Nephron progenitor cell (in vitro differentiated cells): ENCODE measurements at places on chromosomes 2 and 18.

- DNase-seq, result no peak
Observed at GRCh38 chr2:184270660-184271059, 327.7 kb upstream of the ZNF804A start.

DNA sequence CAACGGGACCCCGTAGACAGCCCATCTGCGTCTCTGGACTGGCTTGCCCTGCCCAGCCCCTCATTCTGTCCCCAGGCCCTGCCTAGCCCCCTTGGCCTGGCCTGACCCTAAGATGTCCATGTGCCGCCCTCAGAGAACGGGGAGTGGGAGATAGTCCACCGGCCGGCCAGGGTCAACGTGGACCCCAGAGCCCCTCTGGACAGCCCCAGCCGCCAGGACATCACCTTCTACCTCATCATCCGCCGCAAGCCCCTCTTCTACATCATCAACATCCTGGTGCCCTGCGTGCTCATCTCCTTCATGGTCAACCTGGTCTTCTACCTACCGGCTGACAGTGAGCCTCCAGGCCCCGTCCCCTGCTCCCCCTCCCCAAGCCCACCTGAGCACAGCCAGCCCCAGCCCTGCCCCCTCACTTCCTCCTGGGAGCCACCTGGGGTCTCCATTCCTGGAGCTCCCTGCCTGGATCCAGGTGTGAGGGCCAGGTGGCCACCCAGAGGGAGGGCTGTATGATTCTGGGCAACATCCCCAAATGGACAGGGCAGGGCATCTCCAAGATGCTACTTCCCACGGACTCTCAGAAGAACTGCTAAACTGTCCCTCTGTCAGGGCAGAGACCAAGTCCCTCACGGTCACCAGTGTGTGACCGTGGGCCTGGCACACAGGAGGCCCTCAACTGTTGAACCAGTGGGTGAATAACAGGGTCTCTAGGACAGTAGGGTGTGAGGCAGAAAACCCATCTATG lies 4.0 kb downstream of the CHRND start:
- no peak for DNase-seq

DNA sequence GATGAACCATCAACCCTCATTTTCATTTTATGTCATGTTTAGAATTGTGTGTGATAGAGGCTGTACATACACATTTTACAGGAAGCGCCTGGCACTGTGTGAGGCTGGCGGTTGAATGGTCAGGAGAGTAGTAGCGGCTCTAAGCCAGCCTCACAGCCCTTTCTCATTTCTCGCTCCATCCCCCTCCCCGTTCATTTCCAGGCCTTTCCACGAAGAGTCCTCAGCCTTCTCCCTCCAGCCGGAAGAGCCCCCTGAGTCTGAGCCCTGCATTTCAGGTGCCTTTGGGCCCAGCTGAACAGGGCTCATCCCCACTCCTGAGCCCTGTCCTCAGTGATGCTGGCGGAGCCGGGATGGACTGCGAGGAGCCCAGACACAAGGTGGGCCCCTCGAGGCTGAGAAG lies 51.8 kb downstream of the STK25 start:
- DNase-seq, result no peak

DNA sequence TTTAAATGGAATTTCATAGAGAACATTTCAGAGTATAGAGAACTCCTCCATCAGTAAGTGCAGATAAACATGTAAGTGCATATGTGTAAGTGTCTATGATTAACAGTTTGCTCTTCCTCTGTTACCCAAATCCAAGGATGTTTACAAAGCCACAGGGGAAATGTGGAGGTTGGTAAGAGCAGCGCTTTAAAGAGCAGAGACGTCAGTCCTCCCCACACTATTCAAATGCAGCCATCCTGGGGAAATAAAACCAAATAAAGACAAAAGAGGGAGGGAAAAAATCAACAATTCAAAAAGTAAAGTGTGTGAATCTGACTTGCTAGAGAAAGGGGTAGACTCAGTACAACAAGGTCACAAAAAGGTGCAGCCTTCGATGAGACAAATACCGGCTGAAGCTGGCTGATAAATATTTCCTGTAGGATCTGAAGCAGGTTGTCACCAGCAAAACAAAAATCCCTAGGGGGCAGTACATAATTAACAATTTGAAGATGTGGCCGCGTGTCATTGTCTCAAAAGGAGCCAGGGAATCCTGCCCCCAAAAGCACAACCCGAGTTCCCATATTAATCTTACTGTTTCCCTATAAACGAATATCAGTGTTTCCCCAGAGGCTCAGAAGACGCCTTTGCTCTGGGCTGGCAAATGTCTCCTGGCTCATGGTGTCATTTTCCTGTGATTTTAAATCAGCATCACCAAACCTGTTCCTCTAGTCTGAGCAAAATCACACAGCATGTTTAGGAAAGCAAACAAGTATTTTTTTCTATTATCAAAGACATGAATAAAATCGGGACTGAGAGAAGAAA lies 216.5 kb downstream of the CDCA7 start:
- peak; percentile 17 for DNase-seq

- DNase-seq, result no peak
Observed at GRCh38 chr2:200156166-200156835, 150.2 kb upstream of the SPATS2L start.

DNA sequence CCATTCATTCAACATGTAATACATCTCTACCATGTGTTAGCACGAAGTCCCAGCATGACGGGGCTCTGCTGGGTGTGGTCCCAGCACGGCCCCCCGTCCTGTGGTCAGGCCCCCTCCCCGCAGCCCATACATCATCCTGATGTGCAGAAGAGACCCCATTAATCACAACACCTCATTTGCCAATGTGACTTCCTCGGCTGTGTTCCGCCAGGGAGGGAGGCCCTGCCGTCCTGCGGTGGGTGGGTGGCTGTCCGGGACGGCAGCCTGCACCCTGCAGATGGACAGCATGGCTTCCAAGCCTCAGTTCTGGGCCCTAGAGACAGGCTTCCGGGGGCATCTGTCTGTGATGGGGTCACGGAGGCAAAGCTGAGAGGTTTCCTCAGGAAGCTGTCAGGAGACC lies 254.0 kb downstream of the CYP26B1 start:
- no peak for DNase-seq

DNA sequence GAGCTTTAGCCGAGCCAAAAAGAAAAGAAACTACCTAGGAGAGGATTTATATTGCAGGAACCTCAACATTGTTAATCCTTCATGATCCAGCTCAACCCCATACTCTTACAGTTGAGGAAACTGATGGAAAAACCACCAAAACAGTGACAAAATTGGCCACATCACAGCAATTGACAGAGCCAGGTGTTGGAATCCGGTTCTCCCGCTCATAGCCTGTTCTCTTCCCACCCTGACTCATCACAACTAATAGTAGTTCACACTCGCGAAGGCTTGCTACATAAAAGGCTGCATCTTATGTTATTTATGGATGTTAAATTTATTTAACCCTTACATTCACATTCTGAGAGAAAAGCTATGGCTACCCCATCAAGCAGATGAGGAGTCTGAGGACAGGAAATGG lies 33.7 kb downstream of the SLC9A4 start:
- DNase-seq, result no peak

GRCh38 chr2:238973038-238973739 lies 125.3 kb downstream of the TWIST2 start:
- DNase-seq, result no peak

DNA sequence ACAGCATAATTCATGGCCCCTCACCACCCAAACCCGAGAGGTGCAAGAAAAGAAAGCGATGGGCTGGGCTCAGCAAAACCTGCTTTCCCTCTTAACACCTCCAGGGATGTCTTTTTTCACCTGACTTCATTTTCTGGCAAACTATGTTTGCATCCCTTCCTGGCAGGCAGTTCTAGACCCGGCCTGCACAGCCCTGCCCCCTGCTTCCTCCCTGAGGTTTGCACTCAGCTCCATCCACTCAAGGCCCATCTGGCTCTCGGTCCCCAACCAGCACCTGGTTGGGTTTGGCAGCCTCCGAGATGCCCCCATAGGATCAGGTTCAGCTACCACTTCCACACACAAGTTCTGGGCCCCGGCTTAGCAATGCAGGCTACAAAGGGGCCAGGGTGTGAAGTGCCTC lies 185.7 kb downstream of the SMAD7 start:
- DNase-seq, result no peak

- DNase-seq, result no peak
Observed at GRCh38 chr2:3463186-3463835, 56.0 kb downstream of the ADI1 start.

GRCh38 chr18:75173125-75173432 lies 35.9 kb downstream of the PTGR3 start:
- no peak for DNase-seq

- no peak for DNase-seq
Observed at GRCh38 chr2:43193652-43194120, 32.7 kb downstream of the ZFP36L2 start.

- no peak for DNase-seq
Observed at GRCh38 chr2:223147431-223147830, 95.4 kb downstream of the KCNE4 start.

- DNase-seq, result no peak
Observed at GRCh38 chr18:65706646-65707045, 44.2 kb upstream of the CDH7 start.

- no peak for DNase-seq
Observed at GRCh38 chr2:222842491-222843174, 18.2 kb upstream of the ACSL3 start.
